ENCODE measurements at places on chromosomes 5 and 9. TPM values are rescaled to one million over a fixed set of nuclear protein-coding genes. Genes with fewer than 3 reads are reported as not detected.

- no peak overlapping the region for H3K4me3 ChIP-seq
- peaks cover 19% of the 10 kb centered on the region for H3K27me3 ChIP-seq
- no peaks in the 10 kb centered on the region for H3K4me1 ChIP-seq
These were observed 8.2 kb upstream of the DRD1 start for GRCh38 chr5:175452166-175452565.

GRCh38 chr9:34896112-34896511, 62.0 kb upstream of the PHF24 start:
- H3K4me1 ChIP-seq, result no peaks in the 10 kb centered on the region
- H3K36me3 ChIP-seq, result no peaks in the 10 kb centered on the region
- no peak overlapping the region for H3K4me3 ChIP-seq
- no peak overlapping the region for H3K27ac ChIP-seq
- H3K27me3 ChIP-seq, result peaks cover 37% of the 10 kb centered on the region
- no peak for DNase-seq

GRCh38 chr5:53642061-53642460, 81.6 kb downstream of the NDUFS4 start:
- no peak overlapping the region for H3K4me3 ChIP-seq
- peaks cover 20% of the 10 kb centered on the region for H3K36me3 ChIP-seq
- no peak for DNase-seq
- no peaks in the 10 kb centered on the region for H3K4me1 ChIP-seq

DNA sequence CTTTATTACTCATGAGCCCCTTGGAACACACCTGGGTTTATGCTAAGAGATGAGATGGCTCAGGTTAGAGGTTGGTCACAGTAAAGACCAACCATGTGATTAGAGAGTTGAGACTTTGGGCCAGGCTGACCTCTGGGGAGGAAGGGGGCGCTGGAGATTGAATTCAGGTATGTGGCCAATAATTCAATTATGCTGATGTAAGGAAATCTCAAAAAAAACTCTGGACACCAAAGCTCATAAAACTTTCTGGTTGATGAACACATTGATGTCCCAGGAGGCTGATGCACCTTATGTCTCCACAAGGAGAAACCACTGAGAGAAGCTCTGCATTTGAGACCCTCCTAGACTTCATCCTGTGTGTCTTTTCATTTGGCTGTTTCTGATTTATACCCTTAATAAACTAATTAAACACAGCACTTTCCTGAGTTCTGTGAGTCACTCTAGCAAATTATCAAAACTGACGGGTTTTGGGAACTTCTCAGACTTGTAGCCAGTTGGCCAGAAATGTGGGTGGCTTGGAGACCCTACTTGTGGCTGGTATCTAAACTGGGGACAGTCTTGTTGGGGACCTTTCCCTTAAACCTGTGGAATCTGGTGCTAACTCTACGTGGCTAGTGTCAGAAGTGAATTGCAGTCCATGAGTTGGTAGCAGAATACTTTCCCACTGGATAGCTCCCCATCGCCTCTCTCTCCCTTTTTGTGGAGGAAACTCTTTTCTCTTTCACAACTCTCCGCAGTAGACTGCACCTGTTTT, 7.5 kb upstream of the CCL27 start:
- H3K4me3 ChIP-seq, result no peak overlapping the region
- DNase-seq, result no peak
- peaks cover 3% of the 10 kb centered on the region for H3K4me1 ChIP-seq
- H3K36me3 ChIP-seq, result no peaks in the 10 kb centered on the region

DNA sequence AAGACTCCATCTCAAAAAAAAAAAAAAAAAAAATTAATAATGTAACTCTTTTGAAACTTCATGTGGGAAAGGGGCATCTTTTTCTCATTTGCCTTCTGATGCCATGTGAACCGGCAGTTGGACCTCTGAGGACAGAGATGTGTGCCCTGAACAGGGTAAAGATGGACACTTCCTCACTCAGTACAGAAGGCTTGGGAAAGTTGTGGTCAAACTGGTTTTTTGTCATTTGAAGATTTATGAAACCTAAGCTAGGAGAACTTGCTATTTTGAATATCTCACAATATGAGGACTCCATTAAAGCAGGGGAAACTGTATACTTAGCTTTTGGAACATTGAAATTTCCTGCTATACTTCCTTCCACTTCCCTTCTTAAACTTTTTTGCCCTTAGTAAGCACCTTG, 147.5 kb upstream of the ALDH1B1 start:
- DNase-seq, result no peak
- H3K4me1 ChIP-seq, result peaks cover 3% of the 10 kb centered on the region
- H3K36me3 ChIP-seq, result no peaks in the 10 kb centered on the region
- H3K27ac ChIP-seq, result no peak overlapping the region
- H3K27me3 ChIP-seq, result no peaks in the 10 kb centered on the region

DNA sequence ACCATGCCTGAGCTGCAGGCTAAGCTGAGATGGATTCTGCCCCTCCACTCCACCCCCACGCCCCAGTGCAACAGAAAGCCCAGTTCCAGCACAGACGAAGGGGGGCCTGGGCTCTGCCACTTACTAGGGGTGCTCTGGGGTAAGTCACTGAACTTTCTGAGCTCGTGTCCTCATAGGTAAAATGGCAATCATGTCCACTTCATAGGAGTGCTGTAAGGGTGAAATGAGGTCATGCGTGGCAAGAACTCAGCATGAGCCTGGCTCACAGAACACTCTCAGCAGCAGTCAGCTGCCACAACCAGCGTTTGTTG, 8.4 kb upstream of the PSD2 start:
- H3K27ac ChIP-seq, result no peak overlapping the region
- no peak for DNase-seq
- no peaks in the 10 kb centered on the region for H3K4me1 ChIP-seq
- H3K27me3 ChIP-seq, result no peaks in the 10 kb centered on the region
- H3K36me3 ChIP-seq, result no peaks in the 10 kb centered on the region

GRCh38 chr5:163497315-163497714, 8.1 kb upstream of the MAT2B start:
- H3K4me3 ChIP-seq, result no peak overlapping the region
- peaks cover 5% of the 10 kb centered on the region for H3K36me3 ChIP-seq
- no peaks in the 10 kb centered on the region for H3K4me1 ChIP-seq
- H3K27ac ChIP-seq, result no peak overlapping the region

DNA sequence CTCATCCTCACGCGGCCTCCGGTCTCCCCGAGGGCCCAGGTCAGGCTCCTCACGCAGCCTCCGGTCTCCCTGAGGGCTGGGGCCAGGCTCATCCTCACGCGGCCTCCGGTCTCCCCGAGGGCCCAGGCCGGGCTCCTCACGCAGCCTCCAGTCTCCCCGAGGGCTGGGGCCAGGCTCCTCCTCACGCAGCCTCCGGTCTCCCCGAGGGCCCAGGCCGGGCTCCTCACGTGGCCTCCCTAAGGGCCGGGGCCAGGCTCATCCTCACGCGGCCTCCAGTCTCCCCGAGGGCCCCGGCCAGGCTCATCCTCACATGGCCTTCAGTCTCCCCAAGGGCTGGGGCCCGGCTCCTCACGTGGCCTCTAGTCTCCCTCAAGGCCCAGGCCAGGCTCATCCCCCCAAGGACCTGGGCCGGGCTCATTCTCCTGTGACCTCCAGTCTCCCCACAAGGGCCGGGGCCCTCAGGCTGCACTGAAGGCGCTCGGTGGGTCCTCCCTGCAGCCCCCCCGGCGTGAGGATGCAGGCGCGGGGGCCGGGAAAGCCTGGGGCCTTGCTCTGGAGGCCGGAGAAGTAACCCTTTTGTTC, 51.2 kb upstream of the FCN2 start:
- H3K27ac ChIP-seq, result no peak overlapping the region
- no peak for DNase-seq
- H3K4me3 ChIP-seq, result no peak overlapping the region
- H3K36me3 ChIP-seq, result peaks cover 53% of the 10 kb centered on the region

DNA sequence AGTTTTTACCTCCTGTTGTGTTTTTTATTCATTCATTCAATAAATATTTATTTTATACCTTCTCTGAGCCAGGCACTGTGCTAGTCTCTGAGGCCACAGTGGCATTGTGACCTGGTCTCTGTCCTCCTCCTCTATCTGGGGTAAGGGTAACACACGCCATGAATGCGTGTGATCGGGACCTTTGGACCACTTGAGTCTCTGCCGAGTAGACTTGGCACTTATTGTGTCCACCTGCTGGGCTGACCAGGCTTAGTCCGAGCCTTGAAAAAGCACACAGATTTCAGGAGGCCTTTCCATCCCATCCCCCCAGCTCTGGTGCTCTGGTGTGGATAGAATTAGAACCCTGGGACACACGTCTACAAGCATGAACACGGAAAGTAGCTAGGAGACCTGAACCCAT, 58.7 kb downstream of the ERGIC1 start:
- peaks cover 4% of the 10 kb centered on the region for H3K36me3 ChIP-seq
- H3K4me3 ChIP-seq, result no peak overlapping the region
- H3K4me1 ChIP-seq, result peaks cover 8% of the 10 kb centered on the region
- no peaks in the 10 kb centered on the region for H3K27me3 ChIP-seq
- DNase-seq, result no peak

DNA sequence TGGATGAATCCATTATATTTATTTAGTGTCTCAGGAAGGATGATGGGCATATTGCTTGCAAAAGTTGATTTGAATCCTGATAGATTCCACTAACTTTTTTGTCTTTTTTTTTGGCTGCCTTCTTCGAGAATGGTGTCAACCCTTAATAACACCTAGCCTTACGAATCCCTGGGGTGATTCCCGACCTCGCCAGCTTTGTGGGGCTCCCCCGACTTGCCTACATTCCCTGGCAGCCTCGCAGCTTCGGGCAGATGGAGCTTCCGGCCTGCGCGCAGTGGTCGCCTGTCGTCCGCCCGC, 366 bp upstream of the DOCK8 start:
- no peak for DNase-seq
- no peaks in the 10 kb centered on the region for H3K36me3 ChIP-seq
- H3K4me3 ChIP-seq, result no peak overlapping the region
- no peaks in the 10 kb centered on the region for H3K4me1 ChIP-seq

DNA sequence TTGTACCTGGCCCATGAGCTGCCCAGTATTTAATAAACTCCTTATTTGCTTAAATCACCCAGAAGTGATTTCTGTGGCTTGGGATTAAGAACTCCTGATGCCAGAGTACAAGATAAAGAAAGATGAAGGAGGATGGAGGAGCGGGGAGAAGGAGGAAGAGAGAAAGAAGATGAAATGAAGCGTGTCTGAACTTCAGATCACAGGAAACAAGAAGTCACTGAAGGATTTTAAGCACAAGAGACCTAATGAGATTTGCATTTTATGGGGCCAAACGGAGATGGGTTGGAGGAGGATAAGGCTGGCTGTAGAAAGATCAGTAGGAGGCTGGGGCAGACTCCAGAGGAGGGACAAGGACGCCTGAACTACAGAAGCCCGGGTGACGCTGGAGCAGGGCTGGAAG, 3.1 kb downstream of the EIF4E1B start:
- no peak overlapping the region for H3K4me3 ChIP-seq
- H3K27me3 ChIP-seq, result peaks cover 45% of the 10 kb centered on the region
- no peaks in the 10 kb centered on the region for H3K36me3 ChIP-seq
- DNase-seq, result no peak
- H3K4me1 ChIP-seq, result no peaks in the 10 kb centered on the region

DNA sequence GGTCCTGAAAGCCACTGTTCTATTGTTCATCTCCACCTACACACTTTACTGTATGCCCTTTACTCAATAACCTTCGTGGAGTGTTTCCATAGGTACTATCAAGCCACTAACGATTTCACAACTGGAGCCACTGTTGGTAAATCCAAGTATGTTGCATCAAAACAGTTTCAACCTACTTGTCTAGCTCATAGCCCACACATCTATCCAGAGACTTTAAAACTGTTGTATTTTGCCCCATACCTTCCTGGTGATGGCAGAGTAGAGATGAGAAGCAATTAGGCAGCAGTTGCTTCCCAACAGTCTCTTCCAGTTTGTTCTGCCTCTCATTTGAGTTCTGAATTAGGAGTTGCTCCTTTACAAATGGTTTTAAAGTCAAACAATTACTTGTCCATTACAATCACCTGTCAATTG, 607 bp downstream of the FAXDC2 start:
- H3K36me3 ChIP-seq, result no peaks in the 10 kb centered on the region
- H3K4me3 ChIP-seq, result peak overlapping the region; percentile 59
- no peak for DNase-seq
- peak overlapping the region; percentile 26 for H3K27ac ChIP-seq
- H3K4me1 ChIP-seq, result peaks cover 9% of the 10 kb centered on the region
- no peaks in the 10 kb centered on the region for H3K27me3 ChIP-seq

- H3K27ac ChIP-seq, result no peak overlapping the region
- DNase-seq, result no peak
- H3K27me3 ChIP-seq, result no peaks in the 10 kb centered on the region
- H3K4me1 ChIP-seq, result peaks cover 2% of the 10 kb centered on the region
These were observed 253.7 kb upstream of the NFIL3 start for GRCh38 chr9:91677331-91677730.

GRCh38 chr5:168328814-168329213, 37.4 kb downstream of the WWC1 start:
- DNase-seq, result no peak
- H3K4me3 ChIP-seq, result no peak overlapping the region
- peaks cover 5% of the 10 kb centered on the region for H3K4me1 ChIP-seq
- H3K27ac ChIP-seq, result no peak overlapping the region
- no peaks in the 10 kb centered on the region for H3K27me3 ChIP-seq

DNA sequence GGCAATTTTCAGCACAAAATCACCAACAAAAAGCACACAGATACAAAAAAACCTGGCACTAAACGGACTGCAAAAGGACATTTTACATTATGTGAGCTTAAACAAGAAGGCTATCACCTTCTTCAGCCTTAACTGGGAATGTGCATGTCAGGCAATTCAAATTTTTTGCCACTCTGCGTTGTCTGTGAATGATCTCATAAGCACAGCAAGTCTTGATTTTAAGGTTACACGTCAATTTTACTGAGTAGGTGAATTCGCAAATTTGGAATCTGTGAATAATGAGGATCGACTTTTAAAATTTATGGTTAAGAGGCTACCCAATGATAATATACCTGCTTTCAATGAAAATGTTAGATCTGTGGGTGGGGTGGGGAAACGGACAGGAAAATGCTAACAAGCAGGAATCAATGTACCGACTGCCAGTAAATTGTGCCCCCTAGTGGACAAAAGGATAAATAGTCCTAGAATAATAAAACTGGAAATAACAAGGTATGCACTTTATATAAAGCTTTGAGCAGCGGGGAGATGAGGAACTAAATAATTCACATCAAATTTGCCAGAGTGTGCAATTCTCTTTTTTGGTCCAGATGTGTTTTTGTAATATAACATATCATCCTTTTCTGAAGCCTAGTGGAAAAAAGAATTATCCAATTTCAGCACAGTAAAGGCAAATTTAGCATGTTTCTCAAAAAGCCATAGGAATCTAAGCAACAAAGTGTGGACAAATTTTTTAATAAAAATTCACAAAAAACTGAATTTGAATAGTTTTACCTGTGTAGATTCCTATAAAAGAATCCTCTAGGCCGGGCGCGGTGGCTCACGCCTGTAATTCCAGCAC, 20.5 kb downstream of the EQTN start:
- H3K4me1 ChIP-seq, result no peaks in the 10 kb centered on the region
- no peaks in the 10 kb centered on the region for H3K36me3 ChIP-seq
- H3K4me3 ChIP-seq, result no peak overlapping the region
- peak; percentile 60 for DNase-seq
- H3K27ac ChIP-seq, result no peak overlapping the region

The RNF180 gene
- polyA plus RNA-seq, result 0.05 TPM

The CCL27 gene
- polyA plus RNA-seq, result 0.10 TPM

The PCDHB9 gene
- 2.4 TPM for polyA plus RNA-seq

The RUSC2 gene
- polyA plus RNA-seq, result 15.0 TPM

The PTGES gene
- 3.2 TPM for polyA plus RNA-seq

The CSNK1G3 gene
- 13.1 TPM for polyA plus RNA-seq

The SLC27A6 gene
- 0.12 TPM for polyA plus RNA-seq

The NEURL1B gene
- polyA plus RNA-seq, result 2.8 TPM

The SLC12A7 gene
- 2.6 TPM for polyA plus RNA-seq
